Stimulated activated CD4-positive, alpha-beta T cell treated with anti-CD3 and anti-CD28 coated beads, Interleukin-1b, Interleukin-23, amount 100 ng/mL, for 48 hours (primary cell): ENCODE measurements at places on chromosomes 7 and 10.
A peak's percentile ranks its signal among the peaks of the same experiment; 100 is the strongest.

DNA sequence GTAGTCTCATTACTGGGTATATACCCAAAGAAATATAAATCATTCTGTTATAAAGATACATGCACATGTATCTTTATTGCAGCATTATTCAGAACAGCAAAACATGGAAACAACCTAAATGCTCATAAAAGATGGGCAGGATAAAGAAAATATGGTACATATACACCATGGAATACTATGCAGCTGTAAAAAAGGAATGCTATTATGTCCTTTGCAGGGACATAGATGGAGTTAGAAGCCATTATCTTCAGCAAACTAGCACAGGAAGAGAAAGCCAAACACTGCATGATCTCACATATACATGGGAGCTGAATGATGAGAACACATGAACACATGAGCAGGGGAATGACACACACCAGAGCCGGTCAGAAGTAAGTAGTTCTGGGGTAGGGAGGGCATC lies 297.4 kb upstream of the GLI3 start:
- no peak for DNase-seq

DNA sequence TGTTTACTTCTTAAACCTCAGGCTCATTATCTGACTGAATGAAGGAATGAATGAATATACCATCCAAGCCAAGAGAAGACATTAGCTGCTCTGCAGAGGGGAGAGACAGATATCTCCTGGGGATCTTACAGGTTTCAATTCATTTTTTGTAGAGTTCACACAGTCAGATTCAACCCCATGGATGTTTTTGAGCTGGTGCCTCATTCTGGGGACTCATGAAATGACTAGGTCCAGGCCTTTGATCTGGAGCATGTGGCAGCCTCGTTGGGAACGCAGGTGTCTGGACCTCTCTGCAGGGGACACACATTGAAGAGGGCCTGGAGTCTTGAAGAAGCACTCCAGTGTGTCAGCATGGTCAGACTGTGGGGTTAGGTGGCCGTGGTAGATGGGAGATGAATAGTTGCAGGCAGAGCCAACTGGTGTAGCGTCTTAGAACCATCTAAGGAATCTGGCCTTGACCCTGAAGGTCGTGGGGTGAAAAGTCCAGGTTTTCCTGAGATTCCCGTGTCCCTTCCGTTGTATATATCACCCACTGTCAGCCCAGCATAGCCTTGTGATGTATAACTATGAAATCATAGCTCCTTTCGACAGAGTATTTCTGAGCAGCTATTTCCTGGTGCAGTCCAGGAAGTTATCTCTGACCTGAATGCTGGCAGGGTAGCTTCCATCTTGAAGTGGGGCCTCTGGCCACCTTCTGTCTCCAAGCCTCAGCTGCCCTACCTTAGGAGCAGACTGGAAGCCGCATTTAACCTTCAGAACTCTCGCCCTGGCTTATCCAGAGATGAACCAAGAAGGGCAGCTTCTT lies 22.3 kb downstream of the BTBD16 start:
- no peak for DNase-seq

- DNase-seq, result no peak
Observed at GRCh38 chr7:90692947-90693346, 96.8 kb downstream of the CDK14 start.

- DNase-seq, result no peak
Observed at GRCh38 chr7:83970081-83970480, 224.5 kb downstream of the SEMA3A start.

DNA sequence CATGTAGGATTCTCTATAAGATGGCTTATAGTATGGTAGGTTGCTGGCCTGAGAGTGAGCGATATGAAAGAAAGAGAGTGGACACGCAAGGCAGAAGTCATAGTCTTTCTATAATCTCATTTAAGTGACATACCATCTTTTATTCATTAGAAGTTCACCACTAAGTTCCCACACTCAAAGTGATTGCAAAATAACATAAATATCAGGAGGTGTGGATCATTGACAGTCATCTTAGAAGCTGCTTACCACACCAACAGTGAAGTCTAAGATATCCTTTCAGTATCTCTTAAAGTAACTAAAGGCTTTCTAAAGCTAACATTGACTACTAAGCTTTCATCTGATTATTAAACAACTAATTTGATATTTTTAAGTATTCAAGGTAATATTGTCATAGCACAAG lies 36.9 kb upstream of the GNAI1 start:
- DNase-seq, result no peak

DNA sequence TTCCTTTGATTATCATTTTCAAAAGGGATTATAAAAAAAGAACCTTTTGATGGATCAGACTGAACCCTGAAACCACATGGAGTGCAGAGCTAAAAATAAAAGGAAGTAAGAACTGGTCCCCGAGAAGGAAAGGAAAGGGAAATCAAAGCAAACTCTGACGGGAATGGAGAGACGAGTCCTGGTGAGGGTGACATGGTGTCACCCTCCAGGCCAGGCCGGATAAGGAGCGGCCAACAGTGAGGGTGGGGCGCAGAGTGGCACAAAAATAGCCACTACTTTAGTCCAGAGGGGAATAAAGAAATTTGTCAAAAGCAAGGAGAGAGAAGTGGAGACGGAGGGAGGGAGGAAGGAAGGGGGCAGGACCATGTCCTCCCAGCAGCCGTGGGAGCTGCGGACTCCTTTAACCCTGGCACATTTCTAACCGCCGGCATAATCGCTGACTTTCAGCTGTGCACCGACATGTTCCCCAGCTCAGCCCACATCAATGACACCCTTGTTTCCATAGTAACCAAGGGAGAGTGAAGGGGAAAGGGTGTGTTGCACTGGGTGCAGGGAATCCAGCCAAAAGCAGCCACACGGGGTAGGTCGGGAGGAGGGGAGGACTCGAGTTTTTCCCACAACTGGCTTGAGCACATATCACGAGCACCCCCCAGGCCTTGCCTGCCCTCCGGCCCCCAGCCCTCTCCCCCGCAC lies 29.7 kb downstream of the TRIM8 start:
- DNase-seq, result peak; percentile 70

DNA sequence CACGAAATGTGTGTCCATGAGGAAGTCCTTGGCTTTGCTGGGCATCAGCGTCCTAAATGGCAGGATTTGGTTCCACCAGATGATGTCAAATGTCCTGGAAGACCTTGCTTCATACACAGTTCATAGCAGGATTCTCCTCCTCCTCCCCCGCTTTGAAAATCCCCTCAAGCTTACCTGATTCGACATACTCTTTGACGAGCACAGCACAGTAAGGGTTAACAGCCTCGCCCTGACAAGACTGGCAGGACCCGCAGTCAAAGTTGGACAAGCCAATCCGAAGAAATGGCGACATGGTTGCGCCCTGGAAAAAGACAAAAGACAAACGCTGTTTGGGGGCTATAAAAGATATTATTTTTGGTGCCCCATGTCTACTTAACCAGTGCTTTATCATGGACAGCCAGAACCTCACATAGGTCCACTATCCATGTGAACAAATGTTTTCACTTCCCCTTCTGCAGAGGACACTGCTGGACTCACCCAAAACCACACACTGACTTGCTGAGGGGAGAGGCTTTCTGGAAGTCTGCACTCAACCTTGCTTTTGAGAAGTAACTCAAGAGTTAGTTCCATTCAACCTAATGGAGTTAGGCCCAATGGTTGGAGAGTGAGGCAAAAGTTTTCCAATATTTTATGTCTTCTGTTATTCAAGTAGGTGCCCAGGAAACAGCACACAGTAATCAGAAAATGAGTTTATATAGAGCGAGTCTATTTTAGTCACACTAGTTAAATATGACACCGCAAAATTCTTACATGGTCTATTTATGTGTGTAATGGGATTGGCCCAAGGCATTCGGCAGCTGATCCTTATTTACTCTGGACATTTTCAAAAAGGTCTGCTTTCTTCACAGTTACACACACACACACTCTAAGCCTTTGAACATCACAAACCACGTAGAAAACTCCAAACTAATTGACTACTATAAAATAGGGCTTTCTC lies 65.0 kb downstream of the PRKCQ start:
- no peak for DNase-seq

DNA sequence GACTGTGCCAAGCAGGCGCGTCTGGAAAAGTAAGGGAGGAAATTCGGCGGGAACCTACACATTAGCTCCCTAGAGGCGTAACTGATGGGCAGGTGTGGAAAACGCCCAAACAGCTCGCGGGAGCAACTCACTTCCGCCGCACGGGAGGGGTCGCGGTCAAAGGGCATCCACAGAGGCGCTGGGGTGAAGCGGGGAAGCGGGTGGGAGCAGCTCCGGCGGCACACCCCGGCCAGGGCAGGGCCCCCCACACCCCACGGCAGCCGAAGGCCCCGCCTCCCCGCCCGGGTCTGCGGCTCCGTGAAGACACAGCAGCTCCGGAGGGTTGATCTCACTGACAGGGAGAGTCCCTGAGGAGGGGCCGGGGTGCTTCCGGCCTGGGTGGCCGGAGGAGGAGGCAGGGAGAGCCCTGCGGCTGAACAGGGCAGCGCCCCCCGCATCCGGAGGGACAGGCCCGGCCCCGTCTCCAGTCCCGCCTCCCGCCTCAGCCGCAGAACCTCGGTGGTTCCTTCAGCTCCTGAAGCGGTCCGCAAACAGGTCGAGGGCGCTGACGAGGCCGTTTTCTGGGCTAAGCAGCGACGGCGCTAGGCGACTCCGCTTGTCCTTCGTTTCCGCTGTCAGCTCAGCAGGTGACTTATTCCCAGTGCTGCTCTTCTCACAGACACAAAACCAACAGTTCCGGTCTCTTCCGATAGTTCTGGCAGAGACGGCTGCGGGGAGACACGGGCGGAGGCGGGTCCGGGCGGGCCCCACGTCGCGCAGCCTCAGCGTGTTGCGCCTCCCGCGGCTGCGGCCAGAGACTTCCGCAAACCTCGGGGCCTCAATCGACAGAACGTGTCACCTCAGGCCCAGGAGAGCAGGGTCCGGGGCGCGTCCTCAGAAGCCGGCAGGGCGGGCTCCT lies 276.1 kb downstream of the DNAJB6 start:
- peak; percentile 53 for DNase-seq

- DNase-seq, result peak; percentile 27
Observed at GRCh38 chr7:50450590-50451032, 461 bp upstream of the FIGNL1 start.

DNA sequence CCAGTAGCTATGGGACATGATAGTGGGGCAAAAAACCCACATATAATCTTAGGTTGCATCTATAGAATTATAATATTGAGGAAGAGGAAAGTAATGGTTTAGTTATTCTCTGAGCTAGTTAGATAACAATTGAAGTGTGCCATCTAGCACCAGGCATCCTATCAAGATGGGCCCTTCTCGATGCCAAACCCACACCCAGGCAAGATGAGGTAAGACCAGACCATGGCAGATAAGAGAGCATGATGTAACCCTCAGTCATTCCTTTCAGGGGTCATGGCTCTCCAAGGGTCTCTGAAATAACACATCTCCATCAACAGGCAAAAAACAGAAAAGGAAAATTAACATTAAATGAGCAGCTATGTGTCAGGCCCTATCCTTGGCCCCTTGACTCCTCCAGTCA lies 128.7 kb downstream of the SH3PXD2A start:
- no peak for DNase-seq

DNA sequence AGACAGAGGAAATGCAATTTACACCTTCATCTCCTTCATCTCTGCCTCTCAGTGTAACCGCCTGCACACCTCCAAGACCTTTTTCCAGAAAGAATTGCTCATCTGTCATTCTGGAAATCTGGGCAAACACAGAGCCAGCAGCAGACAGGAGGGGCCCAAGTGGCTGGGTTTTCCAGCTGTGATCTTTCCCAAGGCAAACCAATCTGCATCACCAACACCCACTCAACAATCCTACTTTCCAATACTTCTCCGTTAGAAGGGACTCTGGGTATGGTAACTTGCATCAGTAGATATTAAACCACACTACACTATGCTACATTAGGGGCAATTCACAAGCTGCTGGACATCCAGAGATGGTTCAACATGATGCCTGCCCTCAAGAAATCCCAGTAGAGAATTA lies 781.8 kb upstream of the AUTS2 start:
- no peak for DNase-seq

GRCh38 chr10:106992055-106992454 lies 172.5 kb downstream of the SORCS1 start:
- DNase-seq, result no peak

DNA sequence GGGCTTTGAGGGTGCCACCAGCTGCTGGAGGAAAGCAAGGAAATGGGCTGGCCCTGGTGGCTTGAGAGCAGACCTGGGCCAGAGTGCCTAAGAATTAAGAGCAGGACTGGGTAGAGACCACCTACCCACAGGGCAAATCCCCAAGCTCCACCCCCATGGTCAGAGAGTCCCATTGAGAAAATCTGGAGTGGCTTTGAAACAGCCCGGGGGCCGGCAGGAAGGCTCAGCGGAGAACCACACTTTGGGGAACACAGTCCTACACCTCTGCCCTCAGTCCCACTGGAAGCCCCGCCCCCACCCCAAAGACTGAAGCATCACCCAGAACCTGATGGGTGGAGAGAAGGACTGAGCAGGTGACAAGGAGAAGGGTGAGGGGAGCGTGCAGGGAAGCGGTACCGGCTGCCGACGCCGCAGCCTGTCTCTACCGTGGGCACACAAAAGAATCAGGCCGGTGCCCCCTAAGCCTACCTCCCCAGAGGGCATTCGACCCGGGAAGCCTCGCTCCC lies 3.6 kb downstream of the SMARCD3 start:
- DNase-seq, result no peak

GRCh38 chr7:1144269-1144771 lies 15.7 kb downstream of the ZFAND2A start:
- no peak for DNase-seq

DNA sequence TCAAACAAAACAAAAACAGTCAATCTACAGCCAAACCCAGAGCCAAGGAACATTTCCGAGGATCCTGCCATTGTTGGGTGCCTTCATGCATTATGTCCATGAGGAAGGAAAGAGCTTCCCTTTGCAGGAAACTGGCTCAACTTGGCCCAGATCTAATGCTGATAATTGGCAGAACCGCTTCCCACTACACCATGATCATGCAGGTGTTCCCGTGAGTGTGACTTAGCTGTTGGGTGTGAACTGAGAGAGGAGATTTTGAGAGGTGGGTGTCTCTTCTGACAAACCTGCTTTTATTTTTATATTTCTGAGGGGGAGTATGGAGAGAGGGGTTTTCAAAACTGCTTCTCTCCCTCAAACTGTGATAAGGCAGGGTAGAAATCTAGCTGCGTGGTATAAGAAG lies 14.6 kb downstream of the SAP25 start:
- DNase-seq, result no peak

- no peak for DNase-seq
Observed at GRCh38 chr10:33569702-33570101, 235.2 kb upstream of the NRP1 start.

GRCh38 chr7:105210721-105211205 lies 178.0 kb downstream of the SRPK2 start:
- DNase-seq, result no peak

GRCh38 chr7:106041140-106041717 lies 70.9 kb downstream of the SYPL1 start:
- DNase-seq, result peak; percentile 20

GRCh38 chr7:113010377-113010776 lies 76.2 kb downstream of the GPR85 start:
- DNase-seq, result no peak

DNA sequence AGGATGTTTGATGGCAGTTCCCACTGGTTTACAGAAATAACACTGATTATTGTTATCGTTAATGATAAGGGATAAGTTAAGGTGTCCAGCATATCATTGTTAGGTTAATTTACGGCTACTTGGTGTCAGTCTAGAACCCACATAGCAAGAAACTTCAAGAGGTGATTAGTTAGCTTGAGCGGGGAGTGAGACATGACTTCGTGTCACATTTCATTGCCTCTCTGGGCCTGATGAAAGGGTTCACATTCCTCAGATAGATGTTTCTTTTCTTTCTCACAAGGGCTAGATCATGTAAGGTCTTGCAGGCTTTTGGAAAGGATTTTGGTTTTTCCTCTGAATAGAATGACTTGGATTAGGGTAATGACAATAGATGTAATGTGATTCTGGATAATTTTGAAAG lies 26.7 kb downstream of the WAC start:
- no peak for DNase-seq
